NCI-H226 (cell line): ENCODE measurements at places on chromosomes 6 and 20.
A peak's percentile ranks its signal among the peaks of the same experiment; 100 is the strongest.

DNA sequence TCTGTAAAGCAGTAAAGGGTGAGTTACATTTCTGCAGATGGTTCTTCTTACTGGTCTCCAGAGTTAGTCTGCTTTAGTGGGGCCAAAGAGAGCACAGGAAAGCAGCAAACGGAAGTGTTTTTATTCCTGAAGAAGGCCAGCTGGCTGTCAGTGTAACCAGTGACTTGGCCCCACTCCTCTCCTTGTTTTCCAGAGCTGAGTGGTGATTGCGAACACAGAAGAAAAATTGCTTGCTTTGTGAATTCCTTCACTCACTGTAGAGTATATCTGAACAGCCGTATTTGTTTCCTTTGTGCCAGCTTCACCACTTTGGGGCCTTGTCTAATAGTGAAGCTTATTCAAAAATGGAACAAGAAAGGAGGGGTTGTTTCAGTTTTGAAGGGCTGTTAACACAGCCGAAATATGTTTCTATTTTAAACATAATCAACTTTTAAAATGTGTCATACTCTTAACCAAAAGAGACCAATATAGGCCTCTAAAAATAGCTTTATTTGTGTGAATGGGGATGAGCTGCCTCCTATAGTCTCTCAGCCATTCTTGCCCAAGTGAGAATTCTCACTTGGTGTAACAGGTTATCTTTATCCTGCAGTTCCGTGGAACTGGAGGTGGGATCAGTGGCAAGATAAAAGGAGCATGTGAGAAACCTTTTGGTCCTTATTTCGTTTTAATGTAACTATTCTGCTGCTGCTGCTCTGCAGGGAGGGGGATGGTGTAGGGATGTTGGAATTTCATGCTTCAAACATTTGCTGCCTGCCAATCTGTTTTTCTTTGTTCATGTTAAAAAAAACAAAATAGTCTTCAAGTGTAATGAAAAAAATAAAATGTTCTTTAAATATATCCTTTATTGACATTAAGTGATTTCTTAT lies 37.8 kb downstream of the ZC2HC1B start:
- DNase-seq: no peak

- DNase-seq: no peak
These were observed 290.1 kb upstream of the PRDM1 start for GRCh38 chr6:105795913-105796517.

- peak; percentile 5 for DNase-seq
These were observed 15.1 kb upstream of the LAMP5 start for GRCh38 chr20:9499126-9499899.

DNA sequence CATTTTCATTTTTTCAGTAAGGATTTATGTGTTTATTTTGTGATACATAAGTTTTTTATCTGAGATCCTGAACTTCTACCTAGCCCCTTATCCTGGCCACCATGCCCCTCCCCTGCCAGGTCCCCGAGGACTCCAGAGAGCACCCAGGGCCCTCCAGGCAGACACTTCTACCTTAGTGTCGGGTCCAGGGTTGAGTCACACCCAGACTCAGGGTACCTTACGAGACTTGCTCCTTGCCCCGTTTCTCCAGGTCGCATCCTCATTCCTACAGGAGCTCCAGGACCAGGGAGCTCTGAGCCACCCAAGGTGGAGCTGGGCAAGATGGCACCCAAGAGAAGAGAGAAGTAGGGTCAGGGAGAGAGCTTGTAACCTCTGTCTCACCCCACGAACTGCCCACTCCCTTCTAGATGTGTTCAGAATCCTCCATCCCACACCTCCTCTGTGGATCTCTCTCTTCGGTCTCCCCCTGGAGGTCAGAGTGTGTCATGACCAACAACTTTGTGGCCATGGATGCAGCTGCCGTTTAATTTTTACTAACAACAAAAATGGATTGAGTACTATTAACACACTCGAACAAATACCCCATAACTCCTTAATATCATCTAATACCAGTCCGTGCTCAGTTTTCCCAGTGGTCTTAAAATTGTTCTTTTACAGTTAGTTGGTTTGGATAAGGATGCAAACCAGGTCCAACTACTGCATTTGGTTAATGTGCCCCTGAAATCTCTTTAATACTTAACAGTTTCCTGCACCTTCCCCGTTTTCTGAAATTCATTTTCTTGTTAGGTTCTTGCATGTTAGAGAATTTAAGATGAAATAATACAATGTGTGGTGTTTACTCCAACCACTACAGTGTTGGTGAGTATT lies 130.6 kb upstream of the INSM1 start:
- DNase-seq: peak; percentile 12

DNA sequence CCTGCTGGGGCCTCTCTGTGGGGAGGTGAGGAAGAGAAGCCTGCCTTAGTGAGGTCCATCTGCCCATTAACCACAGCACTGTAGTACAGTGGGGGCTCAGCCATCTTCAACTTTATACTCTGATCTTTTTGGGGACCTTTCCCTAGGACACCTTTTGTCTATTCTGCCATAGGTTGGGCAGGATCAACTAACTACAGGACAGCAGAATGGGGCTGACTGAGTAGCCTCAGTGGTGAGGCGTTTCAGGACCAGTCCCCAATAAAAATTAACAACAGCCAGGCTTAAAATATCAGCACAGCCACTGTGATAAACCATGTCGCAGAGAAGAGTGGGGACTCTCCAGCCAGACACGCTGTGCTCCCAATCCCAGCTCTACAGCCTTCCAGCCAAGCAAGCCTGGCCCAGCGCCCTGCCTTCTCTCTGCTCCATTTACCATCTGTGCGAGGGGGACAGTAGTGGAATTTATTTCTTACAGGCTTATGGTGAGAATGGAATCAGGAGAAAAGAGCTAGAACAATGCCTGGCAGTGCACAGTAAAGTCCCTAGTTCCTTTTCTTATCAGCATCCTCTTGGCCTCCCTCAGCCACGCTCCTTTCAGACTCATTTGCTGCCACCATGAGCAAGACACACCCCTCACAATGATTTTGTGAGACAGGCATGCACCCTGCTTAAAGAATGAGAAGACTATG lies 75.5 kb downstream of the SLC22A23 start:
- DNase-seq: no peak

DNA sequence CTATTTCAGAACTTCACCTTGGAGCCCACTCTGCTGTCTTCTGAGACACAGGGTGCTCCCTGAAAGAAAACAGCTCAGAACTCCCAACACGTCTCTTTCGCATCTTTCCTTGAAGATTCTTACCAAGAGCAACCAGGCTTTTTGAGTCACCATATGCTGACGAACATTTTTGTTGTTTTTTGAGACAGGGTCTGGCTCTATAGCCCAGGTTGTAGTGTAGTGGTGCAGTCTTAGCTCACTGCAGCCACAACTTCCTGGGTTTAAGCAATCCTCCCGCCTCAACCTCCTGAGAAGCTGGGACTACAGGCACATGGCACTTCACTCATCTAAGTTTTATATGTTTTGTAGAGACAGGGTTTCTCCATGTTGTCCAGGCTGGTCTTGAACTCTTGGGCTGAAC lies 68.5 kb downstream of the TRMT11 start:
- DNase-seq: no peak

- no peak for DNase-seq
These were observed 655.9 kb upstream of the MAN1A1 start for GRCh38 chr6:120005292-120005976.

DNA sequence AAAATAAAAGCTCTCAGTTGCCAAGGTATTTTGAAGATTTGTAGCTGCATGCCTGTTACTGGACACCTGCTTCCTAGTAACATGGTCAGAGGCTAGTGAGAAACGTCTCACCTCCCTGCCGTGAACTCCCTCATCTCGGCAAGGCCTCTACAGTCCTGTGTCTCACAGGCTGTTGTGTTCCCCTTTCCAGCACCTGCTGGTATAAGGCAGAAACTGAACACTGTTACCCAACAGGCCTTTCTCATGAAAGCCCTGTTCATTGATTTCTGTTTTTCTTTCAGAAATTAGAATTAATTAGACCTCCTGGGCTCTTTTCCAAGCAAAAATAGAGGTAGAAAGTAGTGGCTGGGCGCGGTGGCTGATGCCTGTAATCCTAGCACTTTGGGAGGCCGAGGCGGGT lies 17.6 kb upstream of the SRSF3 start:
- DNase-seq: no peak

DNA sequence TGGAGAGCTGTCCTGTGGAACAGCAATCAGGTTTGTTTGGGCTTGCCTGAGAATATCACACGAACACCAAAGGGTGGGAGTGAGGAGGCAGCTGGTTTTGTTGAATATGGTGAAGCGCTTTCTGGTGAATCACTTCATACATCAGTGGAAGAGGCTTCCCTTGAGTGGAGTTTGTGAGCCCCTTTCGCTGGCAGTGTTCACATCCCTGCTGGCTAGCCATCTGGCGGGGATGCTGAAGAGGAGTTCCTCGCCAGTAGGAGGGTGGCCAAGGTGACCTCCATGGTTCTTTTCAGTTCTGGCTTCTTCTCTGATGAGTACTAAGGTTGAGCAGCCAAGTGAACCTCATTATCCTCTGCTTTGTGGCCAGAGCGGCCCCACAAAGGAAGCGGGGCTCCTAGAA lies 37.7 kb upstream of the RNF8 start:
- DNase-seq: no peak

DNA sequence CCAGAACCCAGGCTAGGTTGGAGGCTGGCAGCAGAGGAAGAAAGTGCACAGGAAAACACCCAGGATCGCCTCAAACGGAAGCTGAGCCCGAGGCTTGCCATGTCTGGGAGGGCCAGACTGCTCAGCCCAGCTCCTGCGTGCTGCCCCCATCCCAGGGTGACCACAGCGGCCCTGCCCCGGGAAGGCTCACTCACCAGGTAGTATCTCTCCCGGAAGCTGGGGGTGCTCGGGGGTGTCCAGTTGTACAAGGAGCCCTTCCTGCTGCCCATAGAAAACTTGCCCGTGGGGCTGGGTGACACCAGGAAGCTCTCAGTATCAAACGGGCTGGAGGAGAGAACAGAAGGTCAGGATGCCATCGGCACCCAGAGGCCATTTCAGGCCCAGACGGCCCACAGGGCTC lies 86.9 kb downstream of the RIPOR3 start:
- DNase-seq: no peak

- DNase-seq: no peak
These were observed 16.7 kb downstream of the KAT14 start for GRCh38 chr20:18154342-18154741.

DNA sequence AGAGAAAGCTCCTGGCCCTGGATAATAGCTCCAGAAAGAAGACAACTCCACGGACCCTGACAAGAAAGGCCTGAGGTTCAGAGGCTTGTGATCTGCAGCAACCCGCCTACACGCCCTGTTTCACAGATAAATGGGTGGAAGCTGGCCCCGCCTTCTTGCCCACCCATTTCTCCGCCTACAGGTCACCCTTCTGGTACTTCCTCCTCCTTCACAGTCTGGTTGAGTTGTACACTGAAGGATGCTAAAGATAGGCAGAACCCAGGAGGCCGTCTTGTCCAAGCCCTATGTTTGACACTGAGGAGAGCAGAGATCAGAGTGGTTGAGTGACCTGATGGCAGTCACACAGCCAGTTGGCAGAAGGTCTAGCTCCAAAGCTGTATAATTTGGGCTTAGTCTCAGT lies 34.2 kb upstream of the MDGA1 start:
- DNase-seq: no peak

DNA sequence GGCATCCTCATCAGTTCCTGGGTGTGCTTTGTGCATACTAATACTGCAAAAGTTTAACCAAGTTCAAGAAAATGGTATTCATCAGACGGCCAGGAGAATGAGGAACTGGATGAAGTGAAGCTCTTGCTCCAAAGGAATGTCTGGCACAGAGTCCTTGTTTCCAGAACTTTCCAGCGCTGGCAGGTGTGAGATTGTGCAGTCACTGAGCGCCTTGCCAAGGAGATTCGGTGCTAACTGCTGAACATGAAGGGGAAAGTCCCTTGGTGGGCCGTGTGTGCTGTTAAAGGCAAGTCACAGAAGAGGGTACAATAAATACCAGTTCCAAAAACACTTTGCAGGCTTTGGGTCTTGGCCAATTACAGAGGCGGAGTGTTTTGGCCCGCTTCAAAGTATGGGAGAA lies 262.3 kb upstream of the SOX4 start:
- no peak for DNase-seq

DNA sequence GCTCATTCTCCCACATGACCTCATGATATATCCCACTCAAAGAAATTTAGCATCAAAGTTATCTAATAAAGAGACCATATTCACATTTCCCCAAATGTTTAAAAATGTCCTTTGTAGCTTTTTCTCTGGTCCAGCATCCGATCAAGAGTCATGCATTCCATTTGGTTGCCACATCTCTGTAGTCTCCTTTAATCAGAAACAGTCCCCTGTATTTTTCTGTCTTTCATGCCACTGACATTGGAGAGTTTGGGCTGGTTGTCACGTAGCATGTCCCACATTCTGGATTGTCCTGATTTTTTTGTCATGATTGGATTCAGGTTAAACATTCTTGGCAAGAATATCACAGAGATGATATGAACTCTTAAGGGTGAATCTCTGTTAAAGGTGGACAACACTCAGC lies 55.7 kb downstream of the SNX5 start:
- DNase-seq: no peak

DNA sequence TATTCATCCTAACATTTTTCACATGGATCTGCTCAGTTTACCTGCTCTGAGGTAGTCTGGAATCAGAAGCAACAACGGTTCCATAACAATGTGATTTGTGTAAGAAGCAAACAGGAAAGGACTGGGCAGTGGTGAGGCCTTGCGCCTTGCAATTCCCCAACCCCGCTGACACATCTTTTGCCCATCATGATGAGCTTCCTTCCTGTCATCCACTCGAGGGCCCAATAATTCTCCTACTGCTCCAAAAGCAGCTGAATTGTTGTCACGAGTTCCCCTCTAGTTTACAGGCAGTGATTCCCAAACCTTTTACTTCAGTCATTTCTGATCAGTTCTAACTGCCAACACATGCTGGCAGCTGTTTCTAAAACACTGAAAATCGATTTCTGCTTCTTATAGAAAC lies 22.9 kb downstream of the STX7 start:
- DNase-seq: no peak

DNA sequence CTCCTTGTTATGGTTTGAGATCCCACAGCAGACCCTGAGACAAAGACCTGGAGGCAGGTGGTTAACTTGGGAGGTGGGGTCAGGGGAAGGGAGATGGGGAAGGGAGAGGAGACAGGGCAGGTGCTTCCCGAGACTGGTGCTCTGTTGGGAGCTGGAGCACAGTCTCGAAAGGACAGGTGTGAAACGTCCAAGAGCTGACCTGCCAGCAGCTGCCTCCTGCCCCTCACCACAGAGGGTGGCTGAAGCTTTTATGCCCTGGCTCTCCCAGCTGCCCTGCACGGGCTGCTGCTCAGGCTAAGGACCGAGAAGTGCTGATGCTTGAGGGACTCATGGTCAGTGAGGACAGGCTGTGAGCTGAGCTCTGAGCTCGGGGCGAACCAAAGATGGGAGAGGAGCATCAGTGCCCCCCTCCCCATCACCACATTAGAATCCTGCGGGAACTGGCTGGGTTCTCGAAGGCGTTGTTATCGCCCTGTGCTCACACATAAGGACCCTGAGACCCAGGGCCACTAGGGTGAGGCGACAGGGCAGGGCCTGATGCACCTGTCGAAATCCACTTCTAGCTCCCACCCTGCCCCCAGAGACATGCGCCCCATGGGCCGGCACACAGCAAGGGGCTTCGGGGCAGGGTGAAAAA lies 25.3 kb upstream of the CD93 start:
- no peak for DNase-seq
